ENCODE measurements at places on chromosomes 7 and 10.

- no peak for DNase-seq
Measured at GRCh38 chr10:98138031-98138430, 3.6 kb downstream of the R3HCC1L start.

DNA sequence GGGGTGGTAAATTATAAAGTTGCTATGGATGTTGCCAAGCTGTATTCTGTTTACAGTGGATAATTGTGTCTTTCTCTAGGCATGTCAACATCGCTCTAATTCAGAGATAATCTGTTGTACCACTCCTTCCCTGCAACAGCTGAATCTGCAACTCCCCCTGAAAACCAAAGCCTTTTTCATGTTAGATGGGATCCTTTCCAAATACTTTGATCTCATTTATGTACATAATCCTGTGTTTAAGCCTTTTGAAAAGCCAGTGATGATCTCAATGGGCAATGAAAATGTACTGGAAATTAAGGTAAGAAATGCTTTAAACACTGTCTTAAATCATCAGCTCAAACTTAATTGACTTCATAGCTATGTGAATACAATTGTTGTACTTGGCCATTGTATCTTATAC lies 91.0 kb downstream of the MET start:
- DNase-seq, result no peak

DNA sequence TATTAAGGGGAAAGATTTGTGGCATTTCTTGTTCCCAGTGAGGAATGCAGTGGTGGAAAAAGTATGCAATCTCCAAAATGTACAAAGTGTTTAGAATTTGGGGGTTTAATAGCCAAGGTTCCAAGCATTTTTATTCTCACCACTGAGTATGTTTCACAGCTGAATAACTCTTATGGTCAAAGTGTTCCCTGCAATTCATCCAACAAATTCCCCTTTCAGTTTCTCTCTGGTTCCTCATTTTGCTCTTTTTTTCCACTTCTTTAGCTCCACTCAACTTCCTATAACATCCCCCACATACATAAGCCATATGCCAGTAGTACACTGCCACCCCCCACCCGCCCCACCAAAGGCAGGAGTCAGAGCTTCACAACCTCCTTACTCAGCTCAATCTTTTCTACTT lies 4.6 kb downstream of the HECW1 start:
- DNase-seq, result no peak

GRCh38 chr10:17652585-17652984 lies 8.6 kb downstream of the STAM start:
- DNase-seq, result no peak

GRCh38 chr10:44779511-44779910 lies 131.6 kb upstream of the TMEM72 start:
- DNase-seq, result no peak

- DNase-seq, result no peak
Measured at GRCh38 chr10:113569576-113569975, 16.7 kb downstream of the HABP2 start.

DNA sequence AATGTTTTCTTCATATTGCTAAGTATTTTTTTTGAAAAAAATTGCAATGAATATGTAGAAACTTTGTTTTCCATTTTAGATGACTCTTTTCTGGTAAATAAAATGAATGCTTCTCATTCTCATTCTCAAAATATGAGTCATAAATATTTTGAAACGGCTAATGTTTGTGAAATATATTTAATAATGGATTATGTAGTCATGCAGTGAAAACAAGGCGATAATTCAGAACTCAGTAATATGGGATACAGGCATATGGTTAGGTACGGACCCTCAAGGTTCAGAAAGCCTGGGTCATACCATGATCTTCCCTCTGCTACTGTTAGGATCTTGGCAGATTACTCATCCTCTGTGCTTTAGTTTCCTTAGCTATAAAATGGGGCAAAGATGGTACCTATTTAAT lies 46.2 kb upstream of the SLC39A12 start:
- DNase-seq, result no peak

DNA sequence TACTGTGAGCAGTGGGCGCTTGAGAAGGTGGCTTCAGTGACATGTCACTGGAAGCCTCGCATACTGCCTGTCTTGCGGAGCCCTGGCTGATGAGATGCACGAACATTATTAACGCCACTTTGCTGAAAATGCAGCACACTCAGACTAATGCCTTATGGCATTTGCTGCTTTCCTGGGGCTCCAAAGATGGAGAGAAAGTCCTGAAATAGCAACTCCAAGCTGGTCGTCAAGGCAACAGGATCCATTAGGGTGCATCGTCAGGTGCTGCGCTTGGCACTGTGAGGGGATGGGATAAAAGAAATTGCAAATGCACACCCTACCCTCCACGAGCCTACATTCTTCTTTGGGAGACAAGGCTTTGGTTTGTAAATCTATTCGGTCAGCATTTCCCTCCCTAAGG lies 592.5 kb downstream of the TYW1 start:
- no peak for DNase-seq

GRCh38 chr10:129579228-129579627 lies 112.2 kb downstream of the MGMT start:
- DNase-seq, result no peak

DNA sequence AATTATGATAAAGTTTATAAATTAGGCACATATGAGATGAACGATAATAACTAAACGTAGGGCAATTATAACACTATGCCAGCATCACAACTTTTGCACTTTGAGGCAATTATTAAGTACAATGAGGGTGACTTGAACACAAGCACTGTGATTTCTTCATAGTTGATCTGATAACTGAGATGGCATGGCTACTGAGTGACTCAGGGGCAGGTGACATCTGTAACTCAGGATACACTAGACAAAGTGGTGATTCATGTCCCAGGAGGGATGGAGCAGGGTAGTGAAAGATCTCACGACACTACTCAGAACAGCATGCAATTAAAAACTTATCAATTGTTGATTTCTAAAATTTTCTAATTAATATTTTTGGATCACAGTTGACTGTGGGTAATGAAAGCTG lies 98.3 kb upstream of the ARHGAP21 start:
- DNase-seq, result no peak

DNA sequence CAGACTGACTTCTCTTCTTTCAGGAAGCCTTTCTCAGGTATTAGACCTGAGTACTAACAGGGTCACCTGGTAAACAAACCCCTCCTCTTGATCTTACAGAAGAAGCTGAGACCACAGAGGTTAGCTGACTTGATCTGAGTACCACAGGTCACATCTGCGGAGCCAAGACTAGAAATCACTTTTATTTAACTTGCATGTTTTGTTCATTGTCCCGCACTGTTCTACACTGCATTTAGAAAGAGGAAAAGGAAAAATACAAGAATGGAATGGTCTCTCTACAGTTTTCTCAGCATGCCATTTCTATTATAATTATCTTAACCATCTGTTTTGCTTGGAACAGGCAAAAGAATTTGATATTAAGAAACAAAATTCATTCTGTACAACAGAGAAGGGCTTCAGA lies 245.6 kb upstream of the ETV1 start:
- DNase-seq, result no peak

DNA sequence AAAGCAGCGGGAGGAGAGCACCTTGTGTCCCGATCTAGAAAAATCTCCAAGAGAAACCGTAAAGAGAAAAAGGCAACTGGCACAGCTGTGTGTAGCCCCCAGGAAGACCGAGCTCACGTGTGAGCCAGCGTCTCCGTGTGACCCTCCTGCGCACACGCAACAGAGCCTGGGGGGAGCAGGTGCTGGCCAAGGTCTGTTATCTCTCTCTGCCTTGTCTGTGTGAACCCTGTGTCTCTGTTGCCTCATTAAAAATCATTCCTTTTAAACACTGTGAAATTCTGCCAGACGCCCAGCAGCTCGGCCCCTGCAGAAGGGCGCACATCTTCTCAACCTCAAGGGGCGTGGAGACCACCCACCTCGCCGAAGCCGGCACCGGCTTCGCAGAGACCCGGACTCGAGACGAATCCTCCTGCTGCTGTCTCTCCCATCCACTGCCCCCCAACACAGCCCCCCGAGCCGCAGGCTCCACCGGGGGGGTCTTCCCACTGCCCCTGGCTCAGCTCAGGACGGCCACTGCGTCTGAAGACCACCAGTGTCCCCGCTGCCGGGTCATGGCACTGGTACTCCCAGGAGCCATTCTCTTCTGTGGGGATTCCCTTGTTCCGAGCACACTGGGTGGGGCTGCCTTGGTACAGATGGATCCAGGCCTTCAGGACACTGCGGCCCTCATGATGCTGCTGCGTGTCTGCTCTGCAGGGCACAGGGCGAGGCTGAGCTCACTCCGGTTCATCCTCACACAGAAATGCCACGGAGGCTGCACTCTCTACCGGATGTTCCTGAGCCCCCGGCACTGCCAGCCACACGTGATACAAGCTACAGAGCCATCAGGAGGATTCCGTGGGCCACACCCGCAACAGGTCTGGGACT lies 94.3 kb upstream of the DNAAF5 start:
- DNase-seq, result no peak

DNA sequence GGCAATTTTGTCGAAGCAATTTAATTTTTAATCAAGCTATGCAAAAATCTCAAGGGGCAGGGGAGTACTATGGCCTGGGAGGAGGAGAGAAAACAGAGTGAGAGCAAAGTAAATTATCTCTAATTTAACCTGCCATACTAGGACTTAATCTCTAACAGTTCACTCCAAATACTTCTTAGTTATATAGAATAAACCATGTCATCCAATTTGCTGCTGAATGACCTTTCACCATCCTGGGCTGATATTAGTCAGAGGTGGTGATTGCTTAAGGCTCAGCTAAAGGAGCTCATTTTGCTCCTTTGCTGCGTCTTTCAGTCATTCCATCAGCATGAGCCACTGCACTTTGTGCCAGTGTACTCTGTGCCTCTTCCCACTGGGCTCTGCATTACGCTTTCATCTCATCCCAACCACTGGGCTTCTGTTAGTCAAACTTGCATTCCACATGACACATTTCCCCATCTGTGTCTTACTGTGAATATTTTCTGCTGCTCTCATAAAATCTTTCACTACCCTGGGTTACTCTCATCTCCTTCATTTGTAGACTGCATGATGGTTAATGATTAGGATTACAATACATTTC lies 84.3 kb downstream of the CD36 start:
- no peak for DNase-seq

DNA sequence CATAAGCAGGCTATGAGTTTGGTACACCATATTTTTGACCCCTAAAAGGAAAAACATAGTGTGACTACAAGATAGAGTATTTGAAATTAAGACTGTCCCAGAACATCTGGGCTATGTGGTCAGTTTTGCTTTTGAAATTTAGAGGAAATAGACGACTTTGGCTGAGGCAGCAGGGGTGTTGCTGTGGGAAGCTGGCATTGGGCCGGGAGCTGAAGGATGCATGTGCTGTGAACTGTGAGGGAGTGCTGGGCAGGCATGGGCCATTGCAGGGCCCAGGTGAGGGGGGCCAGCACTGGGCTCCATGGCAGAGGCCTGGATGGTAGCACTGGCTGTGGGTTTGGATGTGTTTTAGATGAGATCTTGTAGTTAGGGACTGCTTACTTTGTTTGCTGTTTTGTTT lies 168.3 kb downstream of the BMPER start:
- no peak for DNase-seq

- DNase-seq, result no peak
Measured at GRCh38 chr10:6701289-6701688, 121.2 kb upstream of the PRKCQ start.

GRCh38 chr10:128579280-128579865 lies 453.1 kb upstream of the MKI67 start:
- no peak for DNase-seq
